Right atrium auricular region (tissue), 2 donors: ENCODE measurements at places on chromosomes 12 and 14.

DNA sequence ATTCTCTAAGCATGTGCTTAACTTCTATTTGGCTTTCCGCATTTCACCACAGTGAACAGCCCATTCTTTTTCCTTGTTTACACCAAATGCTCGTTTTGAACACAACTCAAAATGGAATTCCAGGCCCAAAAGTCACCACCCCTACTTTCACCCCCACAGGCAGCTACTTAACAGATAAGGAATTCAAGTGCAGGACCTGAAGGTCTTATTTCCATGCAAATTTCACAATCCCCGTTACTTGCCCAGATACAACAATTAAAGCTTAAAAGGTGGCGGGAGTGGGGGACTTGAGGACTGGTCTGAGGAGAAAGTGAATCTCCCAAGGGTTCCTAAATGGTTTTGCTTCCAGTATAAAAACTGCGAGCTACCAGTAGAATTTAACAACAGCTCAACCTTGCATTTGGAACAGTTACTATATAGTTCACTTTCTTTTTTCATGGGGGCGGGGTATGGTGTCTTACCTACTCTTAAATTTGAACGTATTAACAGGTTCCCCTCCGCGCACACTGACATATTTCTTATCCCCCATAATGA lies 3.7 kb downstream of the USP44 start:
- H3K4me3 ChIP-seq, result peak overlapping the region; percentile 77
- DNase-seq, result no peak

- H3K36me3 ChIP-seq, result peaks cover 36% of the 10 kb centered on the region
- no peak overlapping the region for H3K27ac ChIP-seq
- DNase-seq, result no peak
- no peaks in the 10 kb centered on the region for H3K4me1 ChIP-seq
- H3K27me3 ChIP-seq, result no peaks in the 10 kb centered on the region
Observed at GRCh38 chr14:81474148-81474492, 59.5 kb downstream of the SEL1L start.

- H3K27me3 ChIP-seq, result no peaks in the 10 kb centered on the region
- no peak overlapping the region for H3K27ac ChIP-seq
- H3K4me1 ChIP-seq, result no peaks in the 10 kb centered on the region
Observed at GRCh38 chr12:131842169-131842568, 14.0 kb downstream of the MMP17 start.

GRCh38 chr12:123713823-123714585 lies 1.9 kb downstream of the ATP6V0A2 start:
- H3K4me1 ChIP-seq, result no peaks in the 10 kb centered on the region
- no peak overlapping the region for H3K4me3 ChIP-seq
- H3K36me3 ChIP-seq, result no peaks in the 10 kb centered on the region
- no peaks in the 10 kb centered on the region for H3K27me3 ChIP-seq

- no peaks in the 10 kb centered on the region for H3K27me3 ChIP-seq
- H3K36me3 ChIP-seq, result no peaks in the 10 kb centered on the region
- DNase-seq, result no peak
- H3K27ac ChIP-seq, result peak overlapping the region; percentile 97
- no peaks in the 10 kb centered on the region for H3K4me1 ChIP-seq
Observed at GRCh38 chr12:48197549-48197970, 5.5 kb downstream of the OR10AD1 start.

GRCh38 chr14:24463017-24463883 lies 20.7 kb upstream of the SDR39U1 start:
- H3K4me1 ChIP-seq, result no peaks in the 10 kb centered on the region
- H3K27me3 ChIP-seq, result no peaks in the 10 kb centered on the region
- H3K4me3 ChIP-seq, result no peak overlapping the region

DNA sequence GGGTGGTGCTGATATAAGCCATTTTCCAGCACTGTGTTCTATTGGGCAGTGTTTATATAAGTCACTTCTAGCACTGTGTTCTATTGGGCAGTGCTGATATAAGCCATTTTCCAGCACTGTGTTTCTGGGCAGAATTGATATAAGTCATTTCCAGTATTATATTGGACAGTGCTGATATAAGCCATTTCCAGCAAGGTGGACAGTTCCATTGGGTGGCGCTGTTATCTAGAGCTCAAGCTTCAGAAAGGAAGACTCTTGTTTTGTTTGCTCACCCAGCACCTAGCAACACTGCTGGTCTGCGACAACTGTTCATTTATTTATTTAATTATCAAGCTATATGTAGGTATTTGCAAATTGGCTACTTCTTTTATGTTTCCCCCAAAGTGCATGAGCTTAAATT lies 690.3 kb downstream of the AACS start:
- no peak overlapping the region for H3K27ac ChIP-seq
- H3K27me3 ChIP-seq, result no peaks in the 10 kb centered on the region
- no peaks in the 10 kb centered on the region for H3K36me3 ChIP-seq
- no peaks in the 10 kb centered on the region for H3K4me1 ChIP-seq
- H3K4me3 ChIP-seq, result no peak overlapping the region

DNA sequence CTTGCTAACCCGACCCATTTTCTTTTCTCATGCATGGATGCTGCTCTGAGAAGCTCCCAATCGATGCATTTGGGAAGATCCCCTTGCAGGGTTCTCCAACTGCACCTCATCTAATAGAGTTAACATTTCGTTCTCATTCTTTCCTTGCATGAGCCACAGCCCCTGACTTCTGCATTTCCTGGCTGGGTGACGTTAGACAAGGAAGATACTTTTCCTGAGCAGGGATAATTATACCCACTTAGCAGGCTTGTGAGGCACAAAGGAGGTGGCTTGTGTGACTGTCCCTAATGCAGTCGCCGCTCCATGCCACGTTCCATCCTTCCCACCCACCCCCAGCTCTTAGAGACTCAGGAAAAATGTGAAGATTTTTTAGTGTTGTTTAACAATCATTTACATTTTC lies 195.1 kb downstream of the CHST11 start:
- no peaks in the 10 kb centered on the region for H3K36me3 ChIP-seq
- no peak for DNase-seq
- H3K4me1 ChIP-seq, result no peaks in the 10 kb centered on the region
- H3K27ac ChIP-seq, result no peak overlapping the region
- H3K4me3 ChIP-seq, result no peak overlapping the region

DNA sequence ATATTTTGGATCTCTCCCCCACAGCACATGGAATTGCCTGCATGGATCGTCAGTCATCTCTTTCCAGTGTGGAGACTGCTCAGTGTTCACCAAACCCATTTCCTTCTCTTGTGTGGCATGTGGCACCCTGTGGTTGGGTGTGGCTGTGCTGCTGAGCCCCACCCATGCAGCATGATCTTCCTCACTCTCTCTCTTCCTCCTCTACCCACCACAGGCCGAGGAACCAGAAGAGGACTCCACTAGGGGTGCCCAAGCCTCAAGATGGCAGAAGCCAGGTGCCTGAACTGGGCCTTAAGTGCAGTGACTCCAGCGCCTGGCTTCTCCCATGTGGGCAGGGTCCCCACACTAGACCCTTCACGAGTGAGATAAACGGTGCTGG lies 66.8 kb upstream of the GPR68 start:
- no peaks in the 10 kb centered on the region for H3K27me3 ChIP-seq
- no peak overlapping the region for H3K4me3 ChIP-seq
- H3K36me3 ChIP-seq, result no peaks in the 10 kb centered on the region
- peaks cover 5% of the 10 kb centered on the region for H3K4me1 ChIP-seq
- DNase-seq, result no peak
- no peak overlapping the region for H3K27ac ChIP-seq

- H3K4me3 ChIP-seq, result no peak overlapping the region
- H3K27me3 ChIP-seq, result no peaks in the 10 kb centered on the region
- no peak overlapping the region for H3K27ac ChIP-seq
- no peaks in the 10 kb centered on the region for H3K4me1 ChIP-seq
Observed at GRCh38 chr14:102551995-102552705, 40.3 kb upstream of the RCOR1 start.
